ENCODE measurements at places on chromosomes 7 and 10. TPM values are rescaled to one million over a fixed set of nuclear protein-coding genes. Genes with fewer than 3 reads are reported as not detected.

DNA sequence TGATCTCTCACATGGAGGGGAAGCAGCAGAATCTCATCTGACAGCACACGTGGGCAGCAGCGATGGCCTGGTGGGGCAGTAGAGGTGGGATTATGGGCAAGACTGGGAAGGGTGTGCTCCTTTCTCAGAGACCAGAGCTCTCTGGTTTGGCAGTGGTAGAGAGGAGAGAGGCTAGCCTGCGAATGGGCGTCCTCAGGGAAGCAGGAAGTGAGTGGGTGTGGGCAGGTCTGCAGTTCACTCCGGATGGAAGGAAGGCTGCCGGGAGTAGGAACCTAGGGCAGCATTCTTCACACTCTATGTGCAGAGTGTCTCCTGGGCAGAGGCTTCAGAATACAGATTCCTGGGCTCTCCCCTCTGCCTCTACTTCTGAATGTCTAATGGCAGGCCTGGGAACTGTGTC, 162.8 kb upstream of the BMPER start:
- no peaks in the 10 kb centered on the region for H3K36me3 ChIP-seq
- no peaks in the 10 kb centered on the region for H3K4me1 ChIP-seq
- DNase-seq: no peak
- no peaks in the 10 kb centered on the region for H3K27me3 ChIP-seq

GRCh38 chr10:49170632-49171325, 17.4 kb downstream of the TMEM273 start:
- no peak for DNase-seq
- no peaks in the 10 kb centered on the region for H3K27me3 ChIP-seq
- H3K4me3 ChIP-seq: no peak overlapping the region

DNA sequence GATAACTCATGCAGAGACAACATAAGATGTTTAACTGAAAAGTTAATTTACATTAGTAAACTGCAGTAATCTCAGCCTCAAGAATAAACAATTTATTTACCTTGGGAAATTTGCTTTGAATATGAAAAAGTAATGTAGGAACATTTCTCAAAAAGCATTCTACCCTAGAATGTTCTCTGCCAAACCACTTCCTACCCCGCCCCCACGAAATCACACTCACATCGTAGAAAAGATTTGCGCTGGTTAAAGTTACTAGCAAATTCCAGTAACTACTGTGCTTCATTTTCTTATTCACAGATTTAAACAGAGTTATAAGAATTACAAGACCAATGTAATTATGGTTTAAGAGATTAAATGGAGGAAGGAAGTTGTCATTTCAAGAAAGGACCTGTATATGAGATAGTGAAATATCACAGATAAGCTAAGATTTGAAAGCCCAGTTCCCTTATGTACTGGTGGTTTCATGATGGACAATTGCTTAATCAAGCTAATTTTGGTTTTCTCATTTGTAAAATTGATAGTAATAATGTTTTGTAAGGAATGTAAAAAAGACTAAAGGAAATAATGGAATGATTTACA, 175.4 kb downstream of the GNAI1 start:
- H3K27me3 ChIP-seq: no peaks in the 10 kb centered on the region
- DNase-seq: no peak
- no peaks in the 10 kb centered on the region for H3K36me3 ChIP-seq

GRCh38 chr7:99843808-99844207, 16.0 kb downstream of the CYP3A43 start:
- no peak overlapping the region for H3K27ac ChIP-seq
- no peak overlapping the region for H3K4me3 ChIP-seq

Gene POMZP3
- total RNA-seq: 2.0 TPM

Gene OR2A1
- not detected for total RNA-seq

Gene ANXA7
- 139 TPM for total RNA-seq

Data from right lobe of liver (tissue), 6 donors.